Placental epithelial cell (primary cell): ENCODE measurements at places on chromosomes 13 and 19. TPM values are rescaled to one million over a fixed set of nuclear protein-coding genes. Genes with fewer than 3 reads are reported as not detected.

Gene NLRP9
- not detected in 2 replicates for total RNA-seq

Gene C2CD4C
- under 0.01 TPM in 2 replicates for total RNA-seq

Gene PSPN
- total RNA-seq: 1.2 and 1.4 TPM in 2 replicates

Gene CNN1
- 4.7 and 10.7 TPM in 2 replicates for total RNA-seq

Gene ONECUT3
- not detected in 2 replicates for total RNA-seq

Gene FAM216B
- total RNA-seq: not detected in 2 replicates

Gene HAUS5
- 8.4 and 9.0 TPM in 2 replicates for total RNA-seq

Gene THSD1
- 0.87 and 1.2 TPM in 2 replicates for total RNA-seq

Gene PLK5
- not detected in 2 replicates for total RNA-seq

Gene GPC5
- 0.22 and 12.2 TPM in 2 replicates for total RNA-seq

Gene SLC25A41
- not detected in 2 replicates for total RNA-seq

Gene GPR4
- total RNA-seq: not detected in 2 replicates

Gene ZNF565
- total RNA-seq: 4.6 and 6.3 TPM in 2 replicates

Gene IL12RB1
- total RNA-seq: not detected in 2 replicates

Gene ATXN8OS
- not detected in 2 replicates for total RNA-seq

Gene TGFB1
- 10.8 and 29.8 TPM in 2 replicates for total RNA-seq

Gene PGLYRP2
- total RNA-seq: not detected in 2 replicates

Gene NAPSA
- total RNA-seq: under 0.01 and 0.39 TPM in 2 replicates

Gene ZNF85
- total RNA-seq: 9.8 TPM in 2 replicates

Gene ITGBL1
- 22.8 and 63.8 TPM in 2 replicates for total RNA-seq

Gene PIK3R2
- 34.9 and 72.3 TPM in 2 replicates for total RNA-seq

Gene FGF21
- 0.39 TPM in 1 of 2 replicates, not detected in the other for total RNA-seq

Gene IFI30
- total RNA-seq: 7.9 and 22.0 TPM in 2 replicates

Gene B3GNT3
- 7.1 and 10.4 TPM in 2 replicates for total RNA-seq

Gene TMC4
- total RNA-seq: 0.11 and 5.5 TPM in 2 replicates

Gene COMP
- under 0.01 TPM in 1 of 2 replicates, not detected in the other for total RNA-seq

Gene PTPRS
- total RNA-seq: 99.8 and 156 TPM in 2 replicates

Gene USHBP1
- under 0.01 TPM in 1 of 2 replicates, not detected in the other for total RNA-seq

Gene PGPEP1
- total RNA-seq: 9.3 and 10.2 TPM in 2 replicates

Gene NLRP11
- not detected in 2 replicates for total RNA-seq

Gene HCN2
- 0.33 and 0.39 TPM in 2 replicates for total RNA-seq

Gene PPP1R15A
- 28.7 and 75.8 TPM in 2 replicates for total RNA-seq

Gene LILRA2
- total RNA-seq: not detected in 2 replicates

Gene ZNF581
- total RNA-seq: 33.3 and 57.3 TPM in 2 replicates

Gene ZNF844
- total RNA-seq: 5.9 and 10.2 TPM in 2 replicates

Gene FOXA3
- total RNA-seq: not detected in 2 replicates

Gene IGFL3
- not detected in 2 replicates for total RNA-seq

Gene NKPD1
- total RNA-seq: 2.9 and 5.9 TPM in 2 replicates

Gene OR10H1
- not detected in 2 replicates for total RNA-seq

Gene CGB2
- not detected in 2 replicates for total RNA-seq

Gene CD209
- not detected in 2 replicates for total RNA-seq

Gene FARP1
- 15.7 and 20.0 TPM in 2 replicates for total RNA-seq

Gene SULT2A1
- not detected in 2 replicates for total RNA-seq

Gene ATP8B3
- total RNA-seq: 4.0 and 5.9 TPM in 2 replicates

Gene ASPDH
- not detected in 2 replicates for total RNA-seq
